Posterior vena cava (tissue), 2 donors: ENCODE measurements at places on chromosomes 6 and 20. TPM values are rescaled to one million over a fixed set of nuclear protein-coding genes. Genes with fewer than 3 reads are reported as not detected.

The TCP11 gene
- not detected for total RNA-seq

The LGSN gene
- not detected for total RNA-seq

The RSPH9 gene
- 0.19 TPM for total RNA-seq

The PAX1 gene
- not detected for total RNA-seq

The FNDC11 gene
- total RNA-seq, result 0.19 TPM

The POFUT1 gene
- total RNA-seq, result 34.6 TPM

The DLK2 gene
- total RNA-seq, result 0.14 TPM

The ADRM1 gene
- 70.3 TPM for total RNA-seq

The PCK1 gene
- total RNA-seq, result 0.57 TPM

The SLC22A7 gene
- total RNA-seq, result not detected

The ASCC3 gene
- 36.4 TPM for total RNA-seq

The GCM1 gene
- not detected for total RNA-seq
